Omental fat pad (tissue), 4 donors: ENCODE measurements at places on chromosomes 1 and 21.

GRCh38 chr1:230787471-230787870, 40.3 kb downstream of the CAPN9 start:
- no peak for DNase-seq

DNA sequence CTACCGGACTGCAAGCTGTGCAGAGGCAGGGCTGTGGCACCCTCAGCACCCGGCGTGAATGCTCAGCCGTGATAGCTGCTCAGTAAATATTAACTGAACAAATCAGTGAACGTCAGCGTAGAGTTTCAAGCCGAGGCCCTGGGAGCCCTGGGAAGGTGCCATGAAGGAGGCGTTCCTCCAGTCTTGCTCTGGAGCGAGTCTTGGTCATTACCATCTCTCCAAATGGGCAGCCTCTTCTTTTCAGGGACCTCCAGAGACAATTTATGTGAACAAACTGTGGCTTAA, 449.2 kb downstream of the CAMTA1 start:
- no peak for DNase-seq

- DNase-seq: no peak
Observed at GRCh38 chr1:21651214-21652042, 17.7 kb downstream of the RAP1GAP start.

- no peak for DNase-seq
Observed at GRCh38 chr1:5944154-5944842, 47.9 kb downstream of the NPHP4 start.

GRCh38 chr1:113369040-113369439, 21.3 kb upstream of the MAGI3 start:
- DNase-seq: no peak

- DNase-seq: no peak
Observed at GRCh38 chr1:219566951-219567947, 45.7 kb downstream of the ZC3H11B start.

DNA sequence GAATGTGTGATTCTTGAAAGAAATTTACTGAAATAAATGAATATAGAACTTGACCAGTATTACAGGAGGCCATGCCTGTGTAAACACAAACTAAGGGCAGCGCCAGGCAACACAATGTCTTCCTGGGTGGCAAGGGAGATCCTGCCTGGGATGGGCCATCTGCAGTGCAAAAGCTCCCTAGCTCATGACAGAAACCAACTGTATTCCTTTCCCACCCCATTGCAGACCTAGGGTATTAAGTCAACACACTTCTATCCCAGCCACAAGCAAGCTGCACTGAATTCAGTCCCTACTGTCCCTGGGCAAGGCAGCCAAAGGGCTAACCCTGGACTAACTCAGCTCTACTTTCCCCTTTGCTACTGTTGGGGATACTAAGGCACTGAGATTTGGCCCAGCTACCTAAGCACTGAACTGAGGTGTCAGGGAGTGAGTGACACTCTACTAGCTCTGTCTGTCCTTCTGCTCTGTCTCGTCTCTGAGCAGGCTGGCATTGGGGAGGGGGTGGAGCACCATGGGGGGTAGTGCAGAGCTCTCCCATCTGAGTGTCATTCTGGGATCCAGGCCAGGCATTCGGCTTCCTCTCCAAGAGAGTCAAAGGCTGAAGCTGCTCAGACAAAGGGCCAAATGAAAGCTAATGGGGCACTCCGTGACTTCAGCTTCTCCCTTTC, 2.5 kb downstream of the INKA2 start:
- no peak for DNase-seq

DNA sequence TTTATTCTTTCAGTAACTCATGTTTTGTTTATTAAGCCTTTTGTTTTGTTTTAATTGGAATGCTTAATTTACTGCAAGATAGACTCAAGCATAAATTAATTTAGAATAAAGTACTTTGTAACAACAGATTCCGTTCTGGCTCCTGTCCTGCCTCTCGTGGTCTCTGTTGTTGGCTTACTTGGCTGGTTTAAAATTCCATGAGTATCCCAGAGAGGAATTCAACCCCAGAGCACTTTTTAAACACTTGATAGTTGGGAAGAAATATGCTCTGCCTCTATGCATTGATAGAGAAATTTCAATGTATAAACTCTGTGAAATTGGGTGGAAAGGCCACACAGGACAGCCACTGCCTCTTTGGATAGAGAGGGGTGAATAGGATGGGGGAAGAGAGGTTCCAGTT, 89.7 kb downstream of the ATP5PO start:
- DNase-seq: no peak
